ENCODE measurements at places on chromosomes 3 and 15.

- DNase-seq, result peak; percentile 35
Measured at GRCh38 chr15:71201477-71201876, 86.2 kb downstream of the THSD4 start.

GRCh38 chr3:114299941-114300624, 6.3 kb downstream of the TIGIT start:
- no peak for DNase-seq

GRCh38 chr15:33089878-33090757, 104.4 kb downstream of the FMN1 start:
- DNase-seq, result no peak

DNA sequence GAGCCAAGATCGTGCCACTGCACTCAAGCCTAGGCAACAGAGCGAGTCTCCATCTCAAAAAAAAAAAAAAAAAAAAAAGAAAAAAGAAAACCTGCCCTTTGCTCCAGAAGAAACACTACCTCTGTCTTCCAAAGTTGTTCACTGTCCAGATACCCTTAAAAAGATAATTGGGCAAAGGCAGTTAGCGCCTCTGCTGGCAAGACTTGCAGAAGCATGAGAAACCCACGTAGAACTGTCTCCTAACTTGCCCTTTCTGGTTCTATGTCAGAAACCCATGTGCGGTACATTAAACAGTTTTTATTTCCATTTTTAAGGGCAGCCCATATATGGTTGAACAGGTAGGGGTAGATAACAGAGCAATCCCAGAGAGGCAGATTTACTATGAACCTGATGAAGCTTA, 1026.4 kb downstream of the ROBO2 start:
- DNase-seq, result no peak

DNA sequence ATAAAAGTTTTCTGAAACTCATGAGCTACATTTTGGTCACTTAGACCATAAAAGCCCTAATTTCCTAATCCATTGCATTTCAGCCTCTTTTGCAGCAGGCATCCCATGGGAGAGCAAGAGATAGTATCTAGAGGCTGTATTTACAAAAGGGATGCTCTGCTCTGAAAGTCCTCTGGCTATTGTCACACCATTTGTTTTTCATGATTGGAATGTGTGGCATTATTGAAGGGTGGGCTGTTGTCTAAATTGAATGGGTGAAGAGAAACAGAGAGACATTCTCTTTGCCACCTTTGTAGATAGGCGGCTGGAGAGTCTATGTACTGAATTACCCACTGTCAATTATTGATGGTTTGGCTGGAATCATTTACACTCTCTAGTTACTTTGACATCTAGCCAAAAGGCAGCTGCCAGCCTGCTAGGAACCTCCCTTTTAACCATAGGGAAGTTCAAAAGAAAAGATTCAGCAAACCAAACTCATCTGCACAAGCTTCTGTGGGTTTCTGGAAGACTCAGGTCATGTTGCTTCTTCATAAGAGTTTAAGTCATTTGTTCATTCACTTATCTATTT, 89.8 kb upstream of the RARB start:
- DNase-seq, result peak; percentile 14

DNA sequence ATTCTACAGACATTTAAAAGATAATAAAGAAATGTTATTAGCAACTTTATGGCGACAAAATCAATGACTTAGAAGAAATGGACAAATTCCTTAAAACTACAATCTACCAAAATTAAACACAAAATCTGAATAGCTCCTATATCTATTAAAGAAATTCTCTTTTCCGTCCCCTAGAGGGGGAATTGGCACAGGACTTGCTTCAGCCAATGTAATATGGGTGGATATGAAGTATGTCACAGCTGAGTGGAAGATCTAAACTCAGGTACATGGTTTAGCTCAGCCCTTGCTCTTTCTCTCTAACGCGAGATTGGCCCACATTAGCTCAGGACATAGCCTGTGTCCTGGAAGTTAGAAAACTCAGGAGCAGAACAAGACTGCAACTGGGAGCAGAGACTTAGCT, 79.3 kb downstream of the DNAH12 start:
- no peak for DNase-seq

DNA sequence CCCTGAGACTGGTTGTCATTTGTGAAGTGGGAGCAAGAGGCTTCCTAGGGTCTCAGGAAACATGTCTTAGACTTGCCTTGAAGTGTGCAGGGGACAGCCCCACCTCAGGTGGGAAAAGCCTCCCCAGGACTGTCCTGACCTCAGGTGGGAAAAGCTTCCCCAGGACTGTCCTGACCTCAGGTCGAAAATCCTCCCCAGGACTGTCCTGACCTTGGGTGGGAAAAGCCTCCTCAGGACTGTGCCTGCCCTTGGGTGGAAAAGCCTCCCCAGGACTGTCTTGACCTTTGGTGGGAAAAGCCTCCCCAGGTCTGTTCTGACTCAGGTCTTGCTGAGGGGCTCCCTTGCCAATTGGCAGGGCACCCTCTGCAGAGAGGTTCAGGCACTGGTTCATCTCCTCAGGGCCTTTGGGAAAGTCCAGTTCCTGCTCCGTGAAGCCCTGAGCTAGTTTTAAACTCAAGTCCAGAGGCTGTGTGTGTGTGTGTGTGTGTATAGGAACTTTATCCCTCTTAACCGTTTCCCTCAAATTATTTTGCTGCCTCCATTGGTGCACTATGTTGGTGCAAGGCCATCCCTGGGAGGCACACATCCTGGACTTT, 64.7 kb downstream of the WNT7A start:
- DNase-seq, result no peak

GRCh38 chr3:33364531-33365128, 75.6 kb downstream of the UBP1 start:
- DNase-seq, result no peak

- DNase-seq, result no peak
Measured at GRCh38 chr3:36366308-36366707, 14.0 kb upstream of the STAC start.

DNA sequence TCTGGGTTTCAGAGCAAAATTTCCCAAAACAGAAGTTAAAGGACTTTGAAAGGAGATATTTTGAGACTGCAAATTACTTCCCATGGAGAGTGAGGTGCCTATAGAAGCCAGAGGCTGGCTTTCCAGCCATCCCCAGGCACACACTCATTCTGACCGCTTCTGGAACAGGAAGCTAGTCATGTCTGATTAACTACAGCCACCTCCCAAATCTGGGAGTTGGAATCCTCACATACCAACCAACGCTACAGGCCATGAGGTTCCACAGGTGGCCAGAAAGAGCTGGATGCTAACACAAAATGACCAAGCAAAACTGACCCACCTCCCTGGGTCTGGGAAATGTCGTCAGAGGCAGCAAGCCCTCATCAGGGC, 87.2 kb downstream of the SNRK start:
- no peak for DNase-seq

GRCh38 chr3:133845127-133845526, 39.5 kb downstream of the SRPRB start:
- DNase-seq, result no peak

DNA sequence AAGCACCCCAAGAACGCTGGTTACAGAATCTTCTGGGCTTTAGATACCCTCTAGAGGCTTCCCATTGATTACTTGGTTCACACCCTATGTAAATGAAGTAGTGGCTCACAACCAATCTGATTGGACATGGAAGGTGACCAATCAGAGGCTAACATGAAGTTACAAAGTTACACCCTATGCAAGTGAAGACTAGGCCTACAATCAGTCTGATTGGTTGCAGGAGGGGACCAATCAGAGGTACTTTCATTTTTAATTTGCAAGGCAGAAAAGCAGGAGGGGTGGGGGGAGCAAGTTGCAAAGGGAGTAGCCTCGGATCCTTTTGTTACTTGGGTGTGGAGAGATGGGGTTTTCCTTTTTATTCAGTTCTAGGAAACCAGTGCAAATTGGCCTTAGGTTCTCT, 11.1 kb upstream of the RTP2 start:
- DNase-seq, result no peak

- no peak for DNase-seq
Measured at GRCh38 chr3:53376679-53377078, 29.3 kb upstream of the DCP1A start.

DNA sequence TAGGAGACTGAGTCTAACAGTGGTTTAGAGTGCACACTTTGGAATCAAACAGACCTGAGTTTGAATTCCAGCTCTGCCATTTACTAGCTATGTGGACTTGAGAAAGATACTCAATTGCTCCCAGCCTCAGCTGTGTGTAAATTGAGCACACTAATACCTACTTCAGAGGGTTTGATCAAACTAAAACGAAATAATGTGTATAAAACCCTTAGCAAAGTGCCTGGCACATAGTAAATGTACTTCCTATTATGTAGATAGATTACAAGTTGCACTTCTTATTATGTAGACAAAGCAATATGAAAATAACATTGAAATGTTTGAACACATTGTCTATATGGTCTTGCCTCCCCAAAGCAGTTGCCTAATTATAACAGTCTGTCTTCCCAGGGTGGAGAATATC, 180.6 kb downstream of the ANXA2 start:
- no peak for DNase-seq

DNA sequence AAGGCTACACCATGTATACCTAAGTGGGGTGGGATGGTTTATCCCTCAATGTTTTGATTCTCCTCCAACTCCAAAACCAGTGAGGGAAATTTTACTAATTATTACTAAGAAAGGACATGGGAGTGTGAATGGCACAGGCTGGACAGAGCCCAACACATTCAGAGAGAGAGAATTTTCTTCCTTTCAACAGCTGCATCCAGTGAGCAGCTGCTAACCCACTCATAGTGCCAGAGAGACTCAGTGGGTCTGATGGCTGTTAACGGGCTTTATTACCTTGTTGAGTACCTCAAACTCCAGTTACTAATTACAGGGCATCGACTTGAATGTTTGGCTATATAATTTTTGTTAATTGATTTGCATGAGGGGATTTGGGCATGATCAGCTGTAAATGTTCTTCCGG, 75.8 kb downstream of the RORA start:
- DNase-seq, result no peak

- no peak for DNase-seq
Measured at GRCh38 chr3:23508464-23508863, 297.3 kb upstream of the UBE2E1 start.

DNA sequence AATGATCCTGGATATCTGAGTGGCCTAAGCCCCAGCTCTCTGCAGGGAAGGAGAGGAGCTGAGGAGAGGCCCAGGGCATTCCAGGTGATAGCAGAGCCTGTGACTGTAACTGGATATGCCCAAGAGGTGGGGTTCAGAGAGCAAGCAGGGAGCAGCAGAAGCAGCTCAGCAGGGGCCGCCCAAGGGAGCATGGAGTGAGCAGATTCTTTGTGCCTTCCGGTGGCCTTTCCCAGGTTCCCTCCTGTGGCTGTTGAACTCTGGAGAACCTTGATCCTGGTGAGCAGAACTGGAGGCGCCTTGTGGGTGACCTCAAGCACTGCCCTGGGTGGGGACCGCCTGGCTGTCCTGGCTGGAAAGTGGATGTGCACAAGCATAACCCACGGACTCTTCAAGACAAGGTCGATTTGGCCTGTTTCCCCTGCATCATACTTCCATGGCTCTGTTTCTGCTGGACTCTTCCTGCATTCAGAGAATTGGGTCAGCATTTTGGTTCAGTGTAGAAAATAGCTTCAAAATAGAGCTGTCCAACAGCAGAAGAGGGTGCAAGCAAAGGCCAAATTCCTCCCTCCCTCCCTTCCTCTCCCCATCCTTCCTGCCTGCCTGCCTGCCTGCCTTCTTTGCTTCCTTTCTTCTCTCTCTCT, 76.1 kb downstream of the ARNT2 start:
- no peak for DNase-seq

DNA sequence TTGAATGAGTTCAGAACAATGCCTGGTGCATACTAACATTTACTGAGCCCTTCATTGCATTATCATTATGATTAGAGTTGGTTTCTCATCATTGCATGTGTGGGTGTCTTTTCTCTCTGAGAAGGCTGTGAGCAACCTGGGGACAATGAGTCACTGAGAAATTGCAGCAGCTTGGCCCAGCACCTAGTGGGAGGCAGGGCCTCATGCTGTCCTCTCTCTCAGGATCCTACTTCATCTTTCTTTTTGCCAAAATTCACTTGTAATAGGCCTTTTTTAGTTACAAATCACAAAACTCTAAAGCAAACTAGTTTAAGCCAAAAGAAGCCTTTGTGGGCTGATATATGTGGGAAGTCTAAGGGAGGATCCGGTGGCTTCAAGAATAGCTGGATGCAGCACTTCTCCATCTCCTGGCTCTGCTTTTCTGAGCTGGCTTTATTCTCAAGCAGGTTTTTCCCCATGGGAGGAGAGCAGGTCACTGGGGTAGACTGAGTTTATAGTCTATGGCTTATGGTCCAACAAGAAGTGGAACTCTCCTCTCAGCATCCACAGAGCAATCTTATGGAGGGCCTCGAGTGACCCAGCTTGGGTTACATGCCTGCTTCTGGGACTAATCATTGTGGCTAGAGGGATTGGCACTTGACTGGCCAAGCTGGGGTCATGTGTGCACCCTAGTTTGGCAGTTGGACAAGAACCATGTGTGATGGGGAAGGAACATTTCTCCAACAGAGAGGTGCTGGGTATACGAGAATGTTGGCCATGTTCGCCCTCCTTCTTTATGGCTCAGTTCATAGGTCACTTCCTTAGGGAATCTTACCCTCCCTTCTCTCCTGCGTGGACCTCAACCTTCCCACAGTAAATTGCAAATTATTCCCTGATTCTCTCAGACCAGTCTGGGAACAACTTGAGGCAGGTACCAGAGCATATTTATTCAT, 8.7 kb upstream of the CAMK1 start:
- no peak for DNase-seq

DNA sequence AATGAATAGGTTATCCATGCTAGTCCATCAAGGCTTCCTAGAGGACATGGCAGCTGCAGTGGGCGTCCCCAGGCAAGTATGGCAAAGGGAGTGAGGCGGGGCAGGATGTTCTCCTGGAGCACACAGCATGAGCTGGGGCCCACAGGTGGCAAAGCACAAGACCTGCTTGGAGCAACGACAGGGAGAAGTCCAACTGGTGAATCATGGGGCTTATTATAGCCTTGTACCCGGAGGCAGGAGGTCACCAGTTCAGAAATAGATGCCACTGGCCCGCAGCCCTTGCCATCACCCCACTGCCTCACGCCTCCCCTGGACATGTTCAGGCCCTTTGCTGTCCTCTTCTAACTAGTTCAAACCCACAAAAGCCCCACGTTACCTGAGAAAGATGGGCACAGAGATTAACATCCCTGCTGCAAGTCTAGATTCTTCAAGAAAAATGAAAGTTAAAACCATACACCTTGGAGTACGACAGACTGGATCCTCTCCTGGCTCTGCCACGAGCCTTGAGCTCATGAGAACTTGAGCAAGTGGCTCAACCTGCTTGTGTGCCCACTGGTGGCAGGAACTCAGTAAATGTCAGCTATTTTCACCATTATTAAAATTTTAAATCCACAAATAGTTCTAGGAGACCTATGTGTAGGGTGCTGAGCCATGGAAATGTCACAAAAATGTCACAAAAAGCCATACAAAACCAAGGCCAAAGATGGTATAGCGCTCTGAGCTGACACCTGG, 1.8 kb upstream of the SRGAP3 start:
- no peak for DNase-seq

DNA sequence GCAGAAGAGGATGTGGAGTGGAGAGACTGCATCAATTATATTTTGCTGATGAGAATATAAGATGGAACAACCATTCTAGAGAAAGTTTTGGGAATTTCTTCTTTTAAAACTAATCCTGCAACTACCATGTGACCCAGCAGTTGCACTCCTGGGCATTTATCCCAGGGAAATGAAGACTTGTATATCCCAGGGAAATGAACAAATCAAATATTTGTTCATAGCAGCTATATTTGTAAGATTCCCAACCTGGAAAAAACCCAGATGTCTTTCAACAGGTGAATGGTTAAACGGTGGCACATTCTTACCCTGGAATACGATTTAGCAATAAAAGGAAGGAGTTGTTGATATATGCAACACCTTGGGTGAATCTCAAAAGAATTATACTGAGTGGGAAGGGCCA, 385.3 kb upstream of the TPRG1 start:
- DNase-seq, result no peak
